ENCODE measurements at places on chromosomes 12 and 14.

- DNase-seq, result no peak
These were observed 20.3 kb downstream of the KNTC1 start for GRCh38 chr12:122547330-122547729.

DNA sequence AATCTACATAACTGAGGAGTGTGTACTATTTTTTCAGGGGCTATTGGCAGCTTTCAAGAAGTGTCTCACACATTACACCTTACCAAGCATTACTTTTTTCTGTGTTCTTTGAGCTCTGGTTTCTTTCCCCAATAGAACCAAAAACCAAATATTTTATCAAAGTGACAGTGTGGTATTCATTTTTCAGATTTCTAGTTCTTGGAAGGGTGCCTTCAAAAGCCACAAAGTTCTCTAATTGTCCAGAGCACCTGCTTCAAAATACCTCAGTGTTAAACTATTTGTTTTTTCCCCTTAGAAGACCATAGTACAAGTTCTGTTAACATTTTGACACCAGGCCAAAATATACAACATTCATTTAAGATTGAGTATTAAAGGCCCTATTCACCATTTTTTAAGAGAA lies 515.7 kb downstream of the ETNK1 start:
- DNase-seq, result no peak

DNA sequence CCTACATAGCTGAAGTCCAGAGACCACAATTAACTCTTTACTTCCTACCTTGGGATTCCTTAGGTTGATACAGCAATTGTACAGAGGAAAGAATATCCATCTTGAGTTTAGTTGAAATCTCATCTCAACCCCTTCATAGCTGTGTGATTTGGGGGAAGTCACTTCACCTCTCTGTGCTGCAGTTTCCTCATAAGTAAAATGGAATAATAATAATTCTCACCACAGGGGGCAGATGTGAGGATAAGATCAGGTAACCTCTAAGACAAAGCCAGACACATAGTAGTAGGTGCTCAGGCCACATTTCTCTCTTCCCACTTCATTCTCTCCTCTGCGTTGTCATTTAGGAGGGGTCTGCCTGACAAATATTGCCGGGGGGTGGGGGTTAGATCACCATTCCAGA lies 6.7 kb downstream of the FOXN4 start:
- no peak for DNase-seq

- DNase-seq, result no peak
These were observed 98.5 kb downstream of the FGD4 start for GRCh38 chr12:32497864-32498263.

- DNase-seq, result no peak
These were observed 218.6 kb upstream of the ATP2B1 start for GRCh38 chr12:89927226-89927698.

GRCh38 chr12:91333966-91334365 lies 151.3 kb upstream of the DCN start:
- DNase-seq, result no peak

DNA sequence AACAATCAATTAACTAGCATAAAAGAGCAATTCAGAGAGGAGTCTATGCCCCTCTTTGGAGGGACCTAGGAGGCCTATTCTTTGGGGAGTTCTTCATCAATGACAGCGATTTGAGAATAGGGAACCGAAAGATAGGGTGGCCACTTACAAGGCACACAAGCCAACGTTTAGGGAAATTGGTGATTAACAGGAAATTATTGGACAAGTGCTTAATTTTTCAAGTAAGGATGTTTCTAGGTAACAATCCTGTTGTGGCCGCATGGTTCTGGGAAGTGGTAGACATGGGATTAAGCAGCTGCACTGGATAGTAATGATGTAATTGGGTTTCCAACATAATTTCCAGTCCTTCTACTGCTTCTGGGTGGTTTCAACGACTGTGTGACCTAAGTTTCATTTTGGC lies 83.2 kb downstream of the HMGA2 start:
- DNase-seq, result no peak

DNA sequence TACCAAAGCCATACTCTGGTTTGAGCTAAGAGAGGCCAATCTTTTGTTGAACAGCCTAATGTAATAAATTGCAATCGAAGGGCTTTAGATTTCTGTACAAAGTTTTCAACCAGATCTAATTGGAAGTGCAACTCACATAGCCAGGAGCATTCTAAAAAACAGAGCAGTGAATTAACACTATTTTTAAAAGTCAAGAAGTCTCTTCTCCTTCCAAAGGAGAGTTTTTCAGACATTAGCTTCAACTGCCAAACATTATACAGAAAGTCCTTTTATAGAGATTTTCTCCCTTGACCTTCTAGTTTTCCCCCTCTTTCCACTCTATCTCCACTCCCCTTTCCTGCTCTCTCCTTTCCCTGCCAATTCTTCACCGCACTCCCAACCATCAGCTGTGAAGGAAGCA lies 259.6 kb downstream of the NOVA1 start:
- no peak for DNase-seq

DNA sequence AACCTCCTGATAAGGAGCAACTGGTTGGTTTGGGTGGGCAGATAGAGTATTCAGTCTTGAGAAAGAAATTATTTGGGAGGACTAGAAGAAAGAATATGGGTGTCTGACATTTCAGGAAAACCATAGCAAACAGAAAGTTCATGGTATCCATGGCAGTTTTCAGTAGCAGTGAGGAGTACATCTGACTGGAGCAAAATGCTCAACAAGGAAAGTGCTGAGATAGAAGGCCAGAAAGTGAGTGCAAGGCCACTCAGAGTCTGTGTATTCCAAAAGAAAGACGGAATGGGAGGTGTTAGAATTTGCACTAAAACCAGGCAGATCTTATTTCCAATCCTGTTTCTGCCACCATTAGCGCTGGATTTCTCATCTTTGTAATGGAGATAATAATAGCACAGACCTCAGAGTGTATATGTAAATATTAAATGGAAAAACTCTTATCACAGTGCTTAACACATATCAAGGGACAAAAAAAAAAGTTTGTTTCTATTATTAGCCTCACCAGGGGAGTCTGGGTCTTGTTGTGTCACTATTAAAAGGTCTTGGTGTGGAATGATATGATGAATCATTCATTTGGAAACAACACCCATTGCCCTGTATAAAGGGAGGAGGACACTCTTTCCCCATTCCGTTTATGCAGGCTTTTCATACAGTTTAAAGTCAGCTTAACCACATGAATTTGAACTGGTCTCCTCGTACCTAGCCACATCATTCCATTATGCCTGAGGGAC lies 349.8 kb downstream of the IPO8 start:
- DNase-seq, result no peak

- no peak for DNase-seq
These were observed 3.1 kb downstream of the LHX5 start for GRCh38 chr12:113468365-113469223.

DNA sequence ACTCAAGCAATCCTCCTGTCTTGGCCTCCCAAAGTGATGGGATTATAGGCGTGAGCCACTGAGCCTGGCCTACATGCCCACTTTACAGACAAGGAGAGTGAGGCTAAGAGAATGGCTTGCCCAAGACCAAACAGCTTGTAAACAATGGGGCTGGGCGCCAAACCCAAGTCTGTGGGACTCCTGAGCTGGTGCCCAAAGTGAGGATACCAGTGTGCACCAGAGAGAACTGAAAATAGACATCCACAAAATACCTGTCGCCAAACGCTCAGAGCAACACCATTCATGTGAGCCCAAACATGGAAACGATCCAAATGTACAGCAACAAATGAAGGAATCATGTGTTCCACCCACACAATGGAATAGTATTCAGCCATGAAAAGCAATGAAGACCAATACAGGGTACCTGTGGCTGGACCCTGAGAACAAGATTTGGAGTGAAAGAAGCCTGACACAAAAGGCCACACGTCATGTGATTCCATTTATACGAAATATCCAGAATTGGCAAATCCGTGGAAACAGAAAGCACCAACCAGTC lies 38.2 kb downstream of the CCNK start:
- no peak for DNase-seq

DNA sequence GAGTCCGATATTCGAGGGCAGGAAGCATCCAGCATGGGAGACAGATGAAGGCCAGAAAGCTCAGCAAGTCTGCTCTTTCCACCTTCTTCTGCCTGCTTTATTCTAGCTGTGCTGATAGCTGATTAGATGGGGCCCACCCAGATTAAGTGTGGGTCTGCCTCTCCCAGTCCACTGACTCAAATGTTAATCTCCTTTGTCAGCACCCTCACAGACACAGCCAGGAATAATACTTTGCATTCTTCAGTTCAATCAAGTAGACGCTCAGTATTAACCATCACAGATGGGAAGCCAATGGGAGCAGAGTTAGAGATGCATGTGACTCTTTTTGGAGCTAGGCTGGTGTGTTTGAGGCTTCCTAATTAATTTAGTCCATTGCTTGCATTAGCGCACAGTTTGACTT lies 17.0 kb downstream of the C12orf75 start:
- no peak for DNase-seq
